Activated gamma-delta T cell treated with anti-CD3 and anti-CD28 coated beads, Interleukin-2, amount 50 U/mL, for 16 hours (primary cell): ENCODE measurements at places on chromosomes 1 and 21.
A peak's percentile ranks its signal among the peaks of the same experiment; 100 is the strongest.

DNA sequence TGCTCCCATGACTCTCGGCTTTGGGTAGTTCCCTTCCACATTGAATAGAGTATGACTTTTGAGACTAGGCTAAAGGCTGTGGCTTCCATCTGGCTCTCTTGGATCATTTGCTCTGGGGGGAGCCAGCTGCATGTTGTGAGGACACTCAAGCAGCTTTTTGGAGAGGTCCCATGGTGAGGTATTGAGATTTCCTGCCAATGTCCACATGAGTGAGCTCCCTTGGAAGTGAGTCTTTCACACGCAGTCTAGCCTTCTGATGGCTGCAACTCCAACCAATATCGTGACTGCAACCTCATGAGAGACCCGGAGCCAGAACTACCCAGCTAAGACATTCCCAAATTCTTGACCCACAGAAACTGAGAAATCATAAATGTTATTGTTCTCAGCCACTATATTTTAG lies 127.7 kb upstream of the KAZN start:
- no peak for DNase-seq

DNA sequence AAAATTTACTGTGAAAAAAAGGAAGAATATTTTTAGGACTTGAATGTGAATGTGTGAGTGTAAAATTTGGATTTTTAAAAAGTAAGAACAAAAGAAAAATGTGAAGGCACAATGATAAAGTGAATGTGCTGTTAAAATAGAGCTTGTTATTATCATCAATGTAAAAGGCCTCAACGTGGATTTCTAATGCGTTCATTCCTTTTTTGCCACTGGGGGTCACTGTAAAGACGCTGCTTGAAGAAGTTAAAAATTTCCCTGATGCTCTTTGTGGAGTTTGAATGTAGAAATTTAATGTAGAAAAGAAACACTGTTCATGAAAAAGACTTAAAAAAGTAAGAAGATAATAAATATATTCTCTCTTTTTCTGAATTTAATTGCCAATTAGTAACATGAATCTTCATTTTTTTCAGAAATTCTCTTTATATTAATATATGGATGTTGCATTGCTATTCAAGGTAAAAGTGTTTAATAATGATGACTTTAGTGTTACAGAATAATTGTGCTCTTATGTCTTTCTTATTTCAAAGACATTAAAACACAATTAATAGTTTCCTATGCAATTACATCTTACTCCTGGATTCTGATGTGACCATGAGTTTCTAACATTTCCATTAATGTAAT lies 161.5 kb downstream of the DNM3 start:
- peak; percentile 11 for DNase-seq

DNA sequence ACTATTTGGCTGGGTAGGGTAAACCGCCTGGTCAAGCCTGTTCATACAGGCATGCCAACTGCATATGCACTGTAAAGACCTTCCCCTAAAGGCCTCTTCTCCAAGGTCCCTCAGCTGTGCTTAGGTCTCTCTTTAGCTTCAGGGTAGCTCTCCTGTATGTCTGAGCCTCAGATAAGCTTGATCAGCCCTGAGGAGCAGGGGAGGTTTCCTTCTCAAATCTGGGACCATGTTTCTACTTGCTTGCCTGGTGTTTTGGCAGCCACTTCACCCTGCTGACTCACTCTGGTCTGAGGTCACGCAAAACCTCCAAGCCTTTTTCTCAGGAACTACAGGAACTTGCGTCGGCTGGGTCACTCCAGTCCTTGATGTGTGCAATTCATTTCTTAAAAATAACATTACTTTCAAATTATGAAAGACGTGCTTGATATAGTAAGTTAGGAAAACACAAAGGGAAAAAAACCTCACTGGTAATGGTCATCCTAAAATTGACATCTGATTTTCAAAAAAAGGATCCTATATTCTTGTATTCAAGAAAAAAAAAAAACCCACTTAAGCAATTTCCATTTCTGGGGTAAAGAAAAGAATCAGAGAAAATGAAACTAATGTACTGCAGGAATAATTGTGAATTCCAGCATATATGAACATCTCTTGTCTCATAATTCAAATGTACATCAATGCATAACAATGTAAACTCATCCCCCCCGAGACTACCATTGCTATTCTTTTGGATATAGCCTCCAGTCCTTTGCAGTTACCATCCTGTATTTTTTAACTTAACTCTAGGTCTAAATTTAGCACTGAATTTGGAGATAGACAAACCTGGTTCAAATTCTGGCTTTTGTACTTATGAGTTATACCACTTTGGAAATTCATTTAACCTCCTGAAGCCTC lies 24.8 kb upstream of the RNF19B start:
- no peak for DNase-seq

DNA sequence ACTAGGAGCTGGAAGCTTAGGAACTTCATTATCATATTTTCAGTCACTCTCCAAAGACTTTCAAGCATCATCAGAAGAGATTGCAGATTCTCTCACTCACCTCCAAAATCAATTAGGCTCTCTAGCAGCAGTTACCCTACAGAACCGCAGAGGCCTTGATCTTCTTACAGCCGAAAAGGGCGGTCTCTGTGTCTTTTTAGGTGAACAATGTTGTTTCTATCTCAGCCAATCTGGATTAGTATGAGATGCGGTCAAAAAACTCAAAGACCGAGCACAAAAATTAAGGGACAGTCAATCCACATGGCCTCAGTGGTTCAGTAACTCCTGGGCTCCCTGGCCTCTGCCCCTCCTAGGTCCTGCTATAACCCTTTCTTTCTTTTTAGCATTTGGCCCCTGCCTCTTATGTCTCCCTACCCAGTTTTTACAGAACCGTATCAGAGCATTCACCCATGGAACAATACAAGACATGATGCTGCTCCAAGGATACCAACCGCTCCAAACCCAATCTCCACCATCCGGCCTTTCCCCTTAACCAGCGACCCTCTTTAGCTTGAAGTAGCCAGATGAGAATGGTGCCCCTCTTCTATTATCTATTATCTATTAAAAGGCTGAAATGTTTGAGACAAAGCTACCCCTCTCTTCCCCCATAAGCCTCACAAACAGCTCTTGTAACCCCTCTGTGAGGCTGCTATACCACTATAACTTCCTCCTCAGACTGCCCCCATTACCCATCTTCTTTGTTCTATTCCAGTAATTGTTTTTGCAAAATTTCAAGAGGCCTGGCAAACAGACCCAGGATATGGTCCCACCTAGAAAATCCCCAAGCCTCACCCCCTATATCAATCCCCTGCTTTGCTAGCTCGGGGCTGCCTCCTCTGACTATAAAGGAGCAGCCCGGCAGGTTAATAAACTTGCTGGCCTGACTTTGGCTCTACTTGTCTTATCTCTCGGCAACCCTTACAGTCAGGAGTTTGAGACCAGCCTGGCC lies 18.7 kb upstream of the CA6 start:
- no peak for DNase-seq

GRCh38 chr1:246372559-246372958 lies 134.5 kb downstream of the SMYD3 start:
- DNase-seq = no peak

- DNase-seq = no peak
Measured at GRCh38 chr21:29289317-29289716, 9.4 kb upstream of the BACH1 start.

- DNase-seq = no peak
Measured at GRCh38 chr1:95146637-95147036, 29.5 kb downstream of the TLCD4 start.

DNA sequence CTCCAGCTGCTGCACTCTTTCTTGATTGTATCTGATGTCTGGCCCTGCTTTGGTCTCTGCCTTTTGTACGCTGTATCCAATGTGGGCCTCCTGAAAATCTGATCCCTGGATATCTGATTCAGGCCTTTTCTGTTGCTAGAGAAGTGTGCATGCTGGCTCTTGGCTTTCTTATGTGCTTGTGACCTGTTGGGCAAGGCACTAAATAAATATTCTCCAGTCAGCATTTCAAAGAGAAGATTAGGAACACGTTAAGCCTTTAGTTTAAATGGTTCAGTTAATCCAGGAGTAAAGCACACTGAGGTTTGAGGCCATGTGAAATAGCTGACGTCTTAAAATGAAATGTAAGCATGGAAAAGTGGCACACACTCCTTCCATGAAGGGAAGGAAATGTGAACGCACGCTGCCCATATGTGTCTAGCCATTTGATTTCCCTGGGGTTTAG lies 9.3 kb upstream of the F3 start:
- no peak for DNase-seq

- no peak for DNase-seq
Measured at GRCh38 chr1:48547561-48548220, 75.7 kb upstream of the SPATA6 start.

DNA sequence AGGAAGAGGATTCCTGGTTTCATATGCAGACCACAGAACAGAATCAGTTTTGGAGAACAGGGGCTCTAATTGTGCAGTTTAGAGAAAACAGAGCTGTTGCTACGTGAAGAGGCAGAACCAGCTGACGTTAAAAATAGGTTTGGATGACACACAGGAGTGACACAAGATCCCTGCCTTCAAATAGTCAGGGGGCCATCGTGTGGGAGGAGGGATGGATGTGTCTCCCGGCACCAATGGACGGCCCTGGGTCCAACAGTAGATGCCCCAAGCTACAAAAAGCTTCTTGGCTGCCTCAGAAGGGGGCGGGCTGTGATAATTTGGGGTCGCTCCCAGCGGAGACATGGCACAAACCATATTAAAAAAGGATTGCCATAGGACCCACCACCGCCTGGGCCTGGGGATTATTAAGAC lies 87.8 kb downstream of the MRPL37 start:
- no peak for DNase-seq

DNA sequence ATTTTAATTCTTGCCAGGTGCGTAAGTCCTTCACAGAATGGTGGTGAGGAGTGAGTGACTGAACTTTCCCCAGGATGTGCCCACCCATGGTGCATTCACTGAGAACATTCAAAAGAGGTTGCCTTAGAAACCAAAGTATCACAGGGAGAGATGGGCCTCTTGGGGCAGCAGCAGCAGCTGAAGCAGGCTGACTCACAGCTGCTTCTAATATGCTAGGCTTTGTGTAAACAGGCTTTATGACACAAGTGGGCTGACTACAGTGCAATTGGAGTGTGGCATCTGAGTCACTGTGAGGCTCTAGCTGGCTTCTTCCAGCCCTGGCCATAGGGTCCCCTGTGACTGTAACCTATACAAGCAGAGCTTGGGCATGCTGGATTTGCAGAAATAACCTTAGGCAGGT lies 12.6 kb downstream of the PIGP start:
- no peak for DNase-seq

GRCh38 chr1:98260412-98260811 lies 339.6 kb upstream of the DPYD start:
- DNase-seq = no peak

GRCh38 chr1:97983126-97983525 lies 62.3 kb upstream of the DPYD start:
- no peak for DNase-seq
